Stimulated activated CD4-positive, alpha-beta T cell treated with anti-CD3 and anti-CD28 coated beads, Interleukin-12 subunit alpha, Interleukin-12 subunit beta, amount 100 ng/mL, for 4 hours (primary cell): ENCODE measurements at places on chromosomes 3 and 15.

DNA sequence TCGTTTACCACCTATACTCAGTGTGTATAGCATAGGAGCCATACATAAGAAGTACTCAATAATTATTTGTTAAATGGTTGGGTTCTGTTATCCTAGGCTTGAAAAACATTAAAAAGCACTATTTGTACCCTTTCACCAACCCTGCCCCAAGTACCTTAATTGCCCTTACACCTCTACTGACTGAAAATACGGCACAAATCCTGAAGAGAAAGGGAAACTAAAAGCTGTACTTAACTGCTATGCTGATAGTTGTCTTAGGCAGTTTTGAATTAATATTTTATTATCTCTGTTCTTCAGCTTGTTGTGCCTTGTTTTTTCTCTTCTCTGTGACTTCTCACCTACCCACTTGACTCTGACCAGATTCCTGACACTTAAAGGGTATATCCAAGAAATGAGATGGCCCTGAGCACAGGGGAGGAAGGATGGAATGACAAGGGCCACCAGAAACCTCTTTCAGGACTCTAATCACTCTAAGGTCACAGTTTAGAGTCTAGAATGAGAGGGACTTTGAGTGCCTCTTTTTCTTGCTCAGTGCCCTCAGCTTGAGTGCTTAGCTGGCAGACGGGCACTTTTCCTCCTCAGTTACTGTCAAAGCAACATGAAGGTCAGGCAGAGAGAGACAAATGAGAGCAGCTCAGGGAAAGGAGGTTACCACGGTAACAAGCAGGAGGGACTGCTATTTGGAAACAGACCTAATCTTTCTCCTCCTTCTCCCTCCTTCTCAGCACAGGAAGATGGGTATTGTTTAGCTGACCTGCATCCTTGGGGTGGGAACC, 136.5 kb downstream of the ZNF609 start:
- no peak for DNase-seq

DNA sequence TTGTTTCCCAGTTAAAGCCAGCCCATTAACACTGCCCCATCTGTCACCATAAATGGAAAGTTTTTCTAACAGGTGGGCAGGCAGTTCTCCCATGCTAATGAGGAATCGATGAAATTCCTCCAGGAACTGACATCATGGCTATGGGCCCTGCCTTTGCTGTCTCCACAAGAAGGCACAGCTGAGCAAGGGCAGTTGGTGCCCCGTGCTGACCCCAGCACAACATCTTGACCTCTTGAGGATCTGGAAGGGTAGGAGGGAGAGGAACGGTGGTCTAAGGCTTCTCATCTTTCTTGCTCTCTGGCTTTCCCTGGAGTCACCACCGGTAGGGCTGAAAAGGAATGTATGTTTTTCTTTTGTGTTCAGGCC, 46.7 kb downstream of the CHCHD6 start:
- DNase-seq = no peak

DNA sequence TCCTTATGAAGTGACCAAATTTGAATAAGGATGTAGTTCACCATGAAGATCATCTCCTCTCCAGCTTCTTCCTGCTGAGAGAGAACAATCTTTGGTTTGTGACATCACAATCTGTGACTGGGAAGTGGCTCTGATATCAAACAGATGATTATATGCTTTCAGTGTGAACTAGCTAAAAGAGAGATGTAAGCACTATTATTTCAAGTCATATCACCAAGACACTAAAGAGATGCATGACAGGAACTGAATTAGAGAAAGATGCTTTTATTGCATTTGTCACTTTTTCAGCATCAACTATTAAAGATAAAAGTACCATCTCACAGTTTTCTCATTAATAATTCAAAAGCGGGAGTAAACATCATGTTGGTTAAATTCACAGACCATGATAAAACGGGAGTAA, 3.5 kb downstream of the CHRM5 start:
- DNase-seq = no peak

GRCh38 chr3:155441026-155441425, 147.5 kb upstream of the STRIT1 start:
- no peak for DNase-seq

GRCh38 chr3:52181543-52181942, 16.4 kb upstream of the ALAS1 start:
- no peak for DNase-seq

GRCh38 chr3:30311781-30312180, 294.6 kb upstream of the TGFBR2 start:
- no peak for DNase-seq

- no peak for DNase-seq
These were observed 34.8 kb upstream of the FAM174B start for GRCh38 chr15:92690395-92690794.

DNA sequence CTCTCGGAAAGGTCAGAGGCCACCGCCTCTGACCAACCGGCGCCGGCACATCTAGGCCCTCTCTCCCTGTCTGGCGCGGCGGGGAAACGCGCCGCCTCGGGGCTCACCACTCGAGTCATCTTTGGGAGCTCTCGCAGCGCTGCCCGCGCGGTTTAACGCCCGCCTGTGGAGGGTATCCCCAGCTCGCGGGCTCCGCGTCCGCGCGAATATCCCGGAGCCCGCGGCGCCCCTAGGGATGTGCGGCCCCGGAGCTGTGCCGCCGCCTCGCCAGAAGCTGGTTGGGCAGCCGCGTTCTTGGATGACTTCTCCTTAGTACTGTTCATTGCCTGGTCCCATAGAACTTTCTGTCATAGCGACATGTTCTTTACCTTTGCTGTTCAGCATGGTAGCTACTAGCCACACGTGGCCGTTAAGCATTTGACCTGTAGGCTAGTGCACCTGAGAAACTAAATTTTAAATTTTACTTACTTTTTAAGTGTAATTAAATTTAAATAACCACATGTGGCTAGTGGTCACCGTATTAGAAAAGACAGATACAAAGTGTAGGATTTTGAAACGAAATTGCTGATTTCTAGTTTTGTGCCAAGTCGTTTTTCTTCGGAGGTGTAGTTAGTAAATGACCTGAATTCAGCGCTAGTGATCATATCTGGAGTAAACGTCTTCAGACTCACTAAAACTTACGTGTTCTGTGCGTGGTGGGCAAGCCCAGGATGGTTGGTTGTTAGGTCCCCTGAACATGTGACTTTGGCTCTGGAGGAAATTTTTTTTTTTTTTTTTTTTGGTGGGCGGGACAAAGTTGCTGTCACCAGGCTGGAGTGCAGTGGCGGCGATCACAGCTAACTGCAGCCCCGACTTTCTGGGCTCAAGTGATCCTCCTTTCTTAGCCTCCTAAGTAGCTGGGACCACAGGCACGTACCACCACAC, 835 bp downstream of the ARIH2 start:
- peak; percentile 37 for DNase-seq

DNA sequence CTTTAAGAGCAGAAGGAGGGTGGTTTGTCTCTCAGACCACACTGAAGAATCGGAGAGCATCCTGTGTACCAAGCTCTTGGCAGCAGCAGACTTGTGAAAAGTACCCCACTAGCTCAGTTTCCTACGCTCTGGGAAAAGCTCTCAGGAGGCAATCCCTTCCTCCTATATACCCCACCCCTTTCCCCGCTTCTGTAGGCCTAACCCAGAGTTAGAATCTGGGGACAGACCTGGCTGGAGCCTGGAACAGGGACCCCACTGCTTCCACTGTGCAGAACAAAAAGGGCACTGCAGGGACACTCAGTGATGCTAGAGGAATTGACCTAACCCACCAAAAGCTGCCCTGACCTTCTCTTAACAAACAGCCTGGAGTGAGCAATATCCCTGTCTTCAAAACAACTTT, 70.0 kb upstream of the CCDC39 start:
- no peak for DNase-seq

DNA sequence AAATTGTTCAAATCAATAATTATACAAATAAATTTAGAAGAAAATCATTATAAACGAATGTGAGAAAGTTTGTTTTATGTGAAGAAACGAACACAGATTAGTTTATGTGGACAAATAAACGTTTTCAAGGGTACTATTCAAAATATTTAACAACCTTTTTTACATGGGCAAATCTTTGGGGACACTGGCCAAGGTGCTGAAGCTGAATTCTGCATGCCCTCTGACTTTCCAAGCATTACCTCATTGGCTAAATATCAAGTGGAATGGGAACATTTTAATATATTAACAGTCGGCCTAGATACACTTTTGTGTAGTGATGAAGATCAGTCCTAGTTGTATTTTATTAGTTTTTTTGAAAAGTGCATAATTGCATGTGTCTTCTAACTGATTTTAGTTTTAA, 636.4 kb upstream of the DPPA4 start:
- DNase-seq = no peak

GRCh38 chr3:149583921-149584635, 73.7 kb downstream of the WWTR1 start:
- no peak for DNase-seq

GRCh38 chr3:48273594-48274211, 32.8 kb downstream of the ZNF589 start:
- peak; percentile 31 for DNase-seq

GRCh38 chr3:20668411-20668810, 482.4 kb upstream of the SGO1 start:
- no peak for DNase-seq

DNA sequence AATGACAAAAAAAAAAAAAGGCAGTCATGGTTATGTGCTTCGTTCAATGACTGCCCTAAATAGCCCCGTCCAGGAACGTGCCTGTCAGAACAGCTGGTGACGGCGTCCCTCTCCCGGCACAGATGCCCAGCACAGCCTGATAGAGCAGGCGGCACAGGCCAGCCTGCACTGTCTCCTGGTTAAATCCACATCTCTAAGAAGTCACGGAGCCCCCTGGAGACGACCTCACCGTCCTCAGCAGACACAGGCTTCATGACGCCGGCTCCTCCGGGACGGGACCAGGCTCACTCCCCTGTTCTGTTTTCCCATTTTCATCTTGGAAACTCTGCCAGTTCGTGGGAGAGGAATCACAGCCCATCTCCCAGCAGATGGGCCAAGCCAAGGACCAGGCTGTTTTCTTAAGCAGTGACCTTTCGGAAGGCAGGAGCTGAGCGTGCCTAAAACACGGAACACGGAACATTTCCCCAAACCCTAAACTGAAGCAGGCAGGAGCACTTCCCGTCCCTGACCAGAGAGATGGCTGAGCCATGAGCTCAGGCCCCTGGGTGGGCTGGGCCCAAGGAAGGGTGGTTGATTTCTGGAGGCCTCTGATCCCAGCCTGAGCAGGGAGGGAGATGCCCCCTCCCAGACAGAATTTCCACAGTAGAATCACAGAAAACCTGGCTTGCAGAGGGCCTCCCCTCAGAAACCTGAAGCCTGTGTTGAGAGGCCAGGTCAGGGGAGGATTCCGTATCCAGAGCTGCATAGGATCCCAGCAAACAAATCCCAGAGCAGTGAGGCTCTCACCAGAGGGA, 35.9 kb downstream of the ADCY5 start:
- no peak for DNase-seq

- no peak for DNase-seq
These were observed at the start of gene POPDC2 for GRCh38 chr3:119660474-119661440. POPDC2 (minus strand) TSS chr3:119660589; CDS start chr3:119660423, 166 bp downstream.

GRCh38 chr3:8441969-8442559, 59.6 kb upstream of the LMCD1 start:
- no peak for DNase-seq

GRCh38 chr3:11610700-11611275, 32.9 kb downstream of the VGLL4 start:
- DNase-seq = no peak

DNA sequence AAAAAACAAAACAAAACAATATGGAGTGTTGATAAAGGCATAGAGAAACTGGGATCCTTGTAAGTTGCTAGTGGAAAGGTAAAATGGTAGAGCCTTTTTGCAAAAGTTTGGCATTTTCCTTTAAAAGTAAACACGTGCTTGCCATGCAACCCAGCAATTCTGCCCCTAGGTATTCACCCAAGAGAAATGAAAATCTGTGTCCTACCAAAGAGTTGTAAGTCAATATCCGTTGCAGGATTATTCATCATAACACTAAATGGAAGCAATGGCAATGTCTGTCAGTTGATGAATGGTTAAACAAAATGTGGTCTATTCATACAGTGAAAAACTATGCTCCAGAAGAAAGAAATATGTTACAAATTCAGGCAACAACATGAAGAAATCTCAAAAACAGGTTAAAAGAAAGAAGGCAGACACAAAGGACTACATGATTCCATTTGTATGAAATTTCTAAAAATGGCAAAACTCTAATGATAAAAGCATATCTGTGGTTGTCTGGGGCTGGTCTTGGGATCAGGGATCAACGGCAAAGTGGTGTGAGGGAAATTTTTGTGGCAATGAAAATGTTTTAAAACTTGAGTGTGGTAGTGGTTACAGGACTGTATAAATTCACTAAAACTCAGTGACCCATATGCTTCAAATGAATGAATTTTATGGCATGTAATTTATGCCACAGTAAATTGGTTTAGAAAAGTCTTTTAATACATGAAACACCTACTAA, 229.6 kb downstream of the OPA1 start:
- no peak for DNase-seq

GRCh38 chr3:55662683-55663082, 175.6 kb upstream of the WNT5A start:
- DNase-seq = no peak

DNA sequence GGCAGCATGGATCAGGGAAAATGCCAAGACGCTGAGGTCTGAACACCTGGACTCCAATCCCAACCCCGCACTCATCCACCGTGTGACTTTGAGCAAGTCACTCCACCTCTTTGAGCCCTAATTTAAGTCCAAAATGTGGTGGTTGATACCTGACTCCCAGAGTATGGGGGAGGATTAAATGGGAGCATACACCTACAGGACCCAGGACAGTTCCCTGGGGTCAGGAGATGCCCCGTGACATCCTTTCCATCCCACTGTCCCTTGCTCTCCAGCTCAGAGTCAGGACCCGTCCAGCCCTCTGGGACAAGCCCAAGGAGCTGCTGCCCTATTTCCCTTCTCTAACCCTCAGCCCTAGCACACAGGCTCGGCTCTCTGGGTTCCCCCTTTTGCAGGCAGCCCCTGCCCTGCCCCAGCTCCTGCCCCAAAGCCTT, 276.4 kb downstream of the XXYLT1 start:
- DNase-seq = no peak

DNA sequence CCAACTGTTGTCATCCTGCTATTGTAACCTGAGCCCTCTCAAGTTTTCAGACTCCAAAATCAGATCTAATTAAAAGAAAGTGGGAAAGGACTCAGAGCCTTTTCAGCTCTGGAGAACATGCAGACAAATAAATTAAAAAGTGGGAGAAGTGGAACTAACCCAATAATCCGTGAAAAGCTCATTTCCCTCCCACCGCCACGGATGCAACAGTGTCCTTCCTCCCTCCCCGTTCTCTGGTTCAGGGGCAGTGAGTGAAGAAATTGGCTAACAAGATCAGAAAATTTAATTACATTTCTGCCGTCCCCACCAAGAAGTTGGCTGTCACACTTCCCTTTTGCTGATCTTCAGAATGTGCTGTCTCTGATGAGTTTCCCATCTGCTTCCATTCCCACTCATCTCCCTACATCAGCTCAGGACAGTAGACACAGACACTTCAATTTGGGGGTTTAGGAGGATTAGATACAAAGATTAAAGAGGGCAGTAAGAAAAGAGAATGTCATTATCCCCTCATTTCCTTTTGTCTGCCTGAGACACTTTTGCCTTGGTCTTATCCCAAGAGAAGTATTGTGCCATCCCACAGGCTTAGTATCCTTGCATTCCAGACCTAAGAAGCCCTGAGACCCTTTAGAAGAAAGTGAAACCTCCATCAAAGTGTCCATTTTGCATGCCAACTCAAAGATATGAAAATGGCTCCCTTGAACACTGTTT, 335.7 kb upstream of the PPP2R3A start:
- no peak for DNase-seq

- DNase-seq = no peak
These were observed 205.7 kb downstream of the XXYLT1 start for GRCh38 chr3:195065142-195065863.

- no peak for DNase-seq
These were observed 6.6 kb downstream of the MAP2K5 start for GRCh38 chr15:67548862-67549651.

- no peak for DNase-seq
These were observed 620 bp upstream of the PYGO1 start for GRCh38 chr15:55588815-55589115.
